ENCODE measurements at places on chromosomes 3 and 15. TPM values are rescaled to one million over a fixed set of nuclear protein-coding genes. Genes with fewer than 3 reads are reported as not detected.

The TRIM42 gene
- total RNA-seq = not detected

The RASGRF1 gene
- 3.7 TPM for total RNA-seq

The LDHAL6B gene
- total RNA-seq = not detected

The GUCA1C gene
- not detected for total RNA-seq

The FGF12 gene
- total RNA-seq = 103 TPM

The DUOXA2 gene
- total RNA-seq = not detected
